ENCODE measurements at places on chromosomes 6 and 20.
A peak's percentile ranks its signal among the peaks of the same experiment; 100 is the strongest.

DNA sequence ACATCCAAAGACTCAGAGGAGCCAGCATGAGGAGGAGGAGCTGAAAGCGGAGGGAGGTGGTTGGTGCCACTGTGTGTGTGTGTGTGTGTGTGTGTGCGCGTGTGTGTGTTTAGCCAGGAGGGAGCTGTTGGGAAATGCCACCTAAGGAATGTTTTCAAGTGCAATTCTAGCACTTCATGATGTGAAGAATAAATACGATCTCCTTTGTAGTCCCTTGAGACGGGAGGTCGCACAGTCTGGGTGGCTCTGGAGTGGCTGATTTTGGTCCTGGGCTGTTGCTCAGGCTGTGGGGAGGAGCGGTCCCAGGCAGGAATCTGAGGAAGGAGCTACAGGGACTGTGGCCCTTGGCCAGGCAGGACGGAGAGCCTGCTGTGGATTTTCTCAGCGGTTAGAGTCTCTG is 93.7 kb downstream of the PPP1R14C start:
- DNase-seq: no peak

DNA sequence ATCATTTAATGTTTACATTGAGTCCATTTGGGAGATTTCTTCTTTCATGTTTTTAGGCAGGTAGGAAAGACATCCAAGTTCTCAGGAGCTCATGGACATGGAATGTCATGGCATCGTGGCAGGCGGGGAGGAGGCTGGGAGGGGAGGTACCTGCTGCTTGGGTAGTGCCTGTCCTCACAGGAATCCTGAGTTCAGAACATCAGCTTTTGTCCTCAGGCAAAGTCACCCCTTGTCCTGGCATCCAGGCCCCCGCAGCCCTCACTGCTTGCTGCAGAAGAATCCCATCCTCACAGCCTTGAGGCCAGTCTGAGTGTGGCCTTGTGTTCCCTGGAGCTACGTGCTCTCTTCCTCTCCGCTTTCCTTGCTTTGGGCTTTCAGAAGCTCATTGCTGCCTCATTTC is 157.4 kb downstream of the CFAP61 start:
- DNase-seq: no peak

- no peak for DNase-seq
These were observed 1.4 kb downstream of the ELOVL5 start for GRCh38 chr6:53347250-53347920.

DNA sequence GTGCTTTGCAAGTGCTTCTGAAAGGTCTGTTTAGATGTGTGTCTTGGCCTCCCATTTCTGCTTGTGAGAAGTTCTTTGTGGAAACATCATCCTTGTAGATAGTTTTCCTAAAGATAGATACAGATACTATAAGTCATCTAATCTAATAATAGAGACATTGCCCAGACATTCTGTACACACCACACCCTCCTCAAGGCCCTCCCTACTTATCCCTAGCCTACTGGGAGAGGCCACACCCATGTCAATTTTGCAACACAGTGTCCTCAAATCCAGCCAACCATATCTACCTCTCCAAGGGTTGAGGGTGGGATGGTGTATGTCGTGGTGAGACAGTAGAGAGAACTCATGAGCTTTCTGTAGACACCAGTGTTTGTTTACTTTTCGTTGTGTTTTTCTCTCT is 6.2 kb downstream of the KDM1B start:
- DNase-seq: no peak

DNA sequence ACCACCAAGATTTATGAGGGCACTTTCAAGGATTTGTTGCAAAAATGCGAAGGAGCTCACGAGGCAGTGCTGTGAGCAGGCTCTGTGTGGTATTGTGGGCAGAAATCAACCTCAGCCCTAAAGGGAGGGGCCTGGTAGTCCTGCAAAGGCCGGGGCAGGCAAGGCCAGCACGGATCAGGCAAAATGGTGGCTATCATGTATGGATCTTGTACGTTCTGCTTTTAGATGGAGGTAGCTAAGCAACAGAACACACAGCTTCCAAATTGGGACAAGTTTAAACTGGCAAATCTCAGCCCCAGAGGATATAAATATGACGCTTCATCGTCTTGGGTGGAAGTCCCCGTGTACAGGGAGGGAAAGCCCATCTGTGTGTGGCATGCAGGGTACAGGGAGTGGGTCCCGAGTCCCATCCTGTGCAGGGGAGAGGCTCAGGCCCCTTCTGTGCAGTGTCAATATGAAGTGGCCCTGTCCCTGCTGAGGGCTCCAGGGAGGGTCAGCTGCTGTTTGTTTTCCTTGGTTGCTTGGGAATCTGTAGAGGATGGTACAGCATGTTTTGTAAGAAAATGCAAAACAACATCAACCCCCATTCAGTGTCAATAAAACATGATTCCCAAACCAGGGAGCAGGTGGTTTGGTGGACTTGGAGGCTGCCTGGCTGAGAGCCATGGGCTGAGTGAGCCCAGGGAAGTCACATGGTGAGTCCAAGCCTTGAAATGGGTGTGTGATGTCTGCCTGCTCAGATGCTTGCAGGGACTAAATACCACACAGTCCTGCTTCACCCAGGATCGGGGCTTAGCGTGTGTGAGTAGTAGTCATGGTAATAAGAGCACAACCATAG is 113.0 kb downstream of the SYCP2 start:
- no peak for DNase-seq

GRCh38 chr20:22729180-22729579 is 144.8 kb upstream of the FOXA2 start:
- no peak for DNase-seq

DNA sequence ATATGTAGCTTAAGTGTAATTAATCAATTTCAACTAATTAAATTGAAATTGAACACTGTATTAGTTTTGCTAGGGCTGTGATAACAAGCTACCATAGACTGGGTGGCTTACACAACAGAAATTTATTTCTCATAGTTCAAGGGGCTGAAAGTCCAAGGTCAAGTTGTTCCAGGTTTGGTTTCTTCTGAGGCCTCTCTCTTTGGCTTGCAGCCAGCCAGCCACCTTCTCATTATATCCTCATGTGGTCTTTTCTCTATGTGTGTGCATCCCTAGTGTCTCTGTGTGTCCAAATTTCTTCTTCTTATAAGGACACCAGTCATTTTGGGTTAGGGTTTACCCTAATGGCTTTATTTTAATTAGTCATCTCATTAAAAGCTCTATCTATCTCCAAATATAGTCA is 611.7 kb downstream of the UTRN start:
- no peak for DNase-seq

DNA sequence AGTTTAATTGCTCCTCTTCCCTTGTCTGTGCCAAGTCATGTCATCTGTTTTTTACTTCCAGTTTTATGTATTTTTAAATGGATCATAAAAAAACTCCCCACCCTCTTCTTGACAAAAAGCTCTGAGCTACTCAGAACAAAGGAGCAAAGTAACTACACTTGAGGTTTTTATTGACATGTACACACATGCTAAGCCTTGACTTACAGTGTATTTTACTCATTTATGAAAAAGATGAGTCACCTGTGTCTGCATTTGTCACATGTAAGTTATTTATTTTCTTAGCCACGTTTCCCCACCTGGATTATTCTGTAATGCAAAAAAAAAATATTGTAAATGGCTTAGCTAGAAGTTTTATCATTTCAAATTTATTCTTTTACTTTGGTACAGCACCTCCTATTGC is 628.8 kb upstream of the SLC35B3 start:
- DNase-seq: no peak

DNA sequence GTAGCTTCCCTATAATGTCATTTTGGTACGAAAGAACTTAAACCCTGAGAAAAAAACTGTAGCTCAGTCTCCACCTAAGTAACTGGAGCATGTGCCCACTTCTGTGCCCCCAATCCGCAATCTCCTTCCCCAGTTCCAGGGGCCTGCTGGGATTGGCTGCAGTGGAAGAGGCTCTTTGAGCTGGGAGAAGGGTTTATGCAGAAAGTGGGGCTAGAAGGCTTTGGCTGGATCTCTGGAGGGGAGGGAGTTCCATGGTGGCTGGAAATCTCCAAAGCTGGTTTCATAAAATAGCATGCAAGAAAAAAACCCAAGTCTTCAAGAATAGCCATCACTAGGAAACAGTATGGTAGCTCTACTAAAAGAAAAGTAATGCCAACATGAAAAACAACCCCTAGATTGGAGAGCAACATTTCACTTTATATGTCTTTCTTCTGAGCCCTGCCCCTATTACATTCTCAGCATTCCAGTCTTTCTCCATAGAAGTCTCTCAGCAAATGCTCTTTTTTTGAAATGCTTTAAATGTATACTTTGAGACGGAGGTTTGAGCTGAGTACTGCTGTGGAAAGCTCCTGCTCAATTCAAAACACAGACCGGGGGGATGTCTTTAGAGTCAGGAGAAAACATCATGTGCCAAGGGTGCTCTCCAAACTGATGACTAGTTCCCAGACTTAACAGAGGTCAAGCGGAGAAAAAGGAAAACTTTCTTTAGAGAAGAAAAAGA is 36.0 kb upstream of the FOXO3 start:
- DNase-seq: no peak

DNA sequence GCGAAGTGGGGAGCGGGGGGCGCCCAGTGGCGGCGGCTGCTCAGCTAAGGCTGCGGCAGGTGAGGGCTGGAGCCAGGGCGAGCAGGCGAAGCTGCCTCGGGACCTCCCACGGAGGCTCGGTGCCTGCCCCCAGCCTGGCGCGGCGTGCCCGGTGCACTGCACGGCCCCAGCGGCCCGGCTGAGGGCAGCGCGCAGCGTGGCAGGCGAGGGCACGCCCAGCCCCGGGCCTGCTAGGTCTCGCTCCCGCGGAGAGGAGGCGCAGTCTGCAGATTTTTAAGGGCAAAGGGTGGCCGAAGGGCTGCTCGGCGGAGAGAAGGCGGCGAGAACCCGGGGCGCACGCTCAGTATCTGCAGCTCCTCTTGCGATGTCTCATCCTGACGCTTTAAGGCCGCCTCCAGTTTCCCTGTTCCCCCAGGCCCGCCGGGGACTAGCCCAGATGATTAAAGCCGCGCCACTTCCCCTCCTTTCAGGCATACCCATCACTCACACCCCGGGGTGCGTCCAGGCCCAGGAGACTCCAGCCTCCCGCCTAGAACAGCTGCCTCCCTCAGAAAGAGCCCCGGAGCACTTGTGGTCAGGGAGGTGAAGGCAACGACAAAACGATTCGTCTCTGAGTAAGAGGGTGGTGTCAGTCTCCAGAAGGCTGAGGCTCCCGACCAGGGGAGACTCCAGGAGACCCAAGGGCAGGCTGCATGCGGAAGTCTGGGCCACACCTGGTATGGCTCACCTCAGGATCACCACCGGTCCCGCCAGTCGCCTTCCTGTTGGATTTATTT is at the start of gene FERMT1:
Gene FERMT1, minus strand, starts transcription at position 158 of the 776 bp plus-strand sequence. CDS start 3,476 bp downstream, outside the sequence.
- DNase-seq: peak; percentile 2

GRCh38 chr20:11041396-11041795 is 367.6 kb upstream of the JAG1 start:
- DNase-seq: no peak

- no peak for DNase-seq
These were observed 608.4 kb downstream of the EPHA7 start for GRCh38 chr6:92810913-92811312.

GRCh38 chr6:37283671-37284151 is 25.8 kb upstream of the TMEM217 start:
- DNase-seq: no peak

DNA sequence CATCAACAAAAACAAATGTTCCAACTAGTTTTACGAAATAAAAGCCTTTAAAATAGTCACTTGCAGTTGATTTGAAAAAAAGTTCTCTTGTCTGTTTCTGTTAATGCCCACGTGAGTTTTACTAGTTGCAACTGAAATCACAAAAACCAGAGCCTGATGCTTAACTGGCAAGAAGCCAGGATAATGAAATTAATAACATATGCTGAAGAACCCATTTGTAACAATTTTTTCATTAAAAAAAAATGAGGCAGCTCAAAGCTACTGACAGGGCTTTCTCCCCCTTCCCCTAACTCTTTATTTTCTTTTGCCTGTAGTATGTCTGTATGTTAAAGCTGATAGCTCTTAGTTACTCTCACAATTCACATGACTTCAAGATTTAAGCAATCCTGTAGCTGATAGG is 132.7 kb upstream of the EYA4 start:
- no peak for DNase-seq

GRCh38 chr6:53718597-53719460 is 53.3 kb upstream of the KLHL31 start:
- DNase-seq: no peak

- DNase-seq: no peak
These were observed 287.0 kb downstream of the CDC5L start for GRCh38 chr6:44674226-44675155.

DNA sequence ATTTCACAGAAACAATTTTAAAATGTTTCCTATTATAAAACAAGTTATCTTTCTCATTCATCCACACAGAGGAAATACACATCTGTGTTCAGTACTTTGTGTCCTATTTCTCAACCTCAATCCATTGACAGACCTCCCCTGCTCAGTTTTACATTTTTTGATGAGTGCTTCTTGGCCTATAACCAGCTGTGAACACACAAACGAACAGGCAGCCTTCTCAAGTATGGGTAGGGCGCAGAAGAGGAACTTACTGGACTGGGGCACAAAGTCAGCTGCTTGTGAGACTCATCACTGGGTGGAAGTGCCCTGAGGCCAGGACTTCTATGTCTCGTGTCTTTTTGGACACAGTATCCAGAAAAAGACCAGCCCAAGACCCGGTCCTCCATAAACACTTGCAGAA is 2.8 kb downstream of the RPS6KA2 start:
- no peak for DNase-seq

- DNase-seq: no peak
These were observed 226.7 kb upstream of the PRDM1 start for GRCh38 chr6:105859457-105859856.

GRCh38 chr6:139129284-139129683 is 5.6 kb upstream of the HECA start:
- no peak for DNase-seq

- DNase-seq: no peak
These were observed 203.8 kb upstream of the MAP3K7 start for GRCh38 chr6:90790696-90791095.

GRCh38 chr6:33375143-33375671 is 16.4 kb upstream of the KIFC1 start:
- DNase-seq: no peak

- no peak for DNase-seq
These were observed 9.6 kb downstream of the JARID2 start for GRCh38 chr6:15255481-15255880.

DNA sequence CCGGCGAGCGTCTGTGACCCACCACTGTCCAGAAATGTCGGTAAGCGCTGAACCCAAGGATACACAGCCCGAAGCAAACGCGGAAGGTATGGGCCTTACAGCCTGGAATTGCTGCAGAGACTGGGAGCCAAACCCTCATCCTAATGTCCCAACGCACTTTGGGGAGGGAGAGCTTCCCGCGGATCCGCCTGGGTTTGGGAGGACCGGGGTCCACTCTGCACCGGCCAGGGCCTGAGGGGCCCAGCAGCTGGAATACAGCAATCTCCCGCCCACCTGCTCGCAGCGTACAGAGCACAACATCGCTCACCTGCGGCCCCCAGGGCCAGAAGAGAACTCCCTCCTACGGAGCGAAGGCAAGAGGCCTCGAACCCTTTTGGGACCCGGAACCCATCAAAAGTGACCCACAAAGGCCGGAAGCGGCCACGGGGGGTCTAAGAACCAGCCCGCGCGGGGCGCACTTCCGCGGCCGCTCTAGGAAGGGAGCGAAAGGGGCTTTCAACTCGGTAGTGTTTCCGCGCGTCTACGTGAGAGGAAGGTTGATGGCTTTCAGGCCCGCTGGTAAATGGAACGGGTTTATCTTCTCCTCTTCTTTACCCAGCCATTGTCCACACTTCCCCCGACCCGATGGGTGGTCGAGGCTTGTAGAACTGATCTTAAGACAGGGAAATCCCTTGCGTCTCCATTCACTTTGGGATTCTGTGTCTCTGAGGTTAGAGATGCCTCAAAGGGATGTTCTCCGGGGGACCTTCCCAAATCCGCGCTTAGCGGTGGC is at the start of gene ZSCAN12:
Gene ZSCAN12, minus strand, starts transcription at position 398 of the 772 bp plus-strand sequence. CDS start 1,342 bp downstream, outside the sequence.
- peak; percentile 79 for DNase-seq

- DNase-seq: no peak
These were observed 227.0 kb downstream of the BMP2 start for GRCh38 chr20:6994452-6994851.

GRCh38 chr20:57282670-57283361 is 16.4 kb upstream of the BMP7 start:
- no peak for DNase-seq
